ENCODE measurements at places on chromosomes 11 and 22.

DNA sequence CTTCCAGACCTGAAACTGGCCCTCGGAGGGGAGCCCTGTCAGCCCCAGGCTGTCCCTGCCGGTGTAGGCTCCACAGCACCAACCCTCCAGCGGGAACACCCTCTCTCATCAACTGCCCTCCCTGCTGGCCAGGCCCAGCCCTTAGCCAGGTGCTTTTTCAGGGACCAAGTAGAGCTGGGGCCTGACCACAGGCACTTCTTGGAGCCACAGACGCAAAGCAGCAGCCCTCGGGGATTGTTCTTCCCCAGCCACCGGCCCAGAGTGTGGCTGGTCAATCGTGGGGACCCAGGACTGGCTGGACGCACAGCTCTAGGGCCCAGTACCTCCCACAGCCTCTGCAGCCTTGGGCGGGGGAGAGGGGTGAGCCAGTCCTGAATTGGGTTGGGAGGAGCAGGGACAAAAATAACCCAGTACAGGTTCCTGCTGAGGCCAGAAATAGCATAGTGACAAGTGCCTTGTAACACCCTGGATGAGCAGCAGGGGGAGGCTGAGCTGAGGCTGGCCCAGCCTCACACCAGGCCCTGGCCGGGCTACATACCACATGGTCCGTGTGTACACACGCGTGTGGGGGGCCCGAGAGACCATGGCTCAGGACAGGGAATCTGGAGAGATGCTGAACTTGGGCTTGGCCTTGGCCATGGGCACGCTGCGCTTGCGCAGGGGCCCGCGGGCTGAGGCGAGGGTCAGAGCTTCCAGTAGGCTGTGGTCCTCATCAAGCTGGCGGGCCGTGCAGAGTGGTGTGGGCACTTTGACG, 2.0 kb downstream of the KCNJ11 start:
- DNase-seq, result peak; percentile 43

GRCh38 chr22:49487950-49488349, 339.7 kb downstream of the BRD1 start:
- no peak for DNase-seq

GRCh38 chr11:33259869-33260268, 2.7 kb downstream of the HIPK3 start:
- no peak for DNase-seq

- no peak for DNase-seq
Measured at GRCh38 chr22:36197514-36198146, 4.0 kb downstream of the APOL4 start.

DNA sequence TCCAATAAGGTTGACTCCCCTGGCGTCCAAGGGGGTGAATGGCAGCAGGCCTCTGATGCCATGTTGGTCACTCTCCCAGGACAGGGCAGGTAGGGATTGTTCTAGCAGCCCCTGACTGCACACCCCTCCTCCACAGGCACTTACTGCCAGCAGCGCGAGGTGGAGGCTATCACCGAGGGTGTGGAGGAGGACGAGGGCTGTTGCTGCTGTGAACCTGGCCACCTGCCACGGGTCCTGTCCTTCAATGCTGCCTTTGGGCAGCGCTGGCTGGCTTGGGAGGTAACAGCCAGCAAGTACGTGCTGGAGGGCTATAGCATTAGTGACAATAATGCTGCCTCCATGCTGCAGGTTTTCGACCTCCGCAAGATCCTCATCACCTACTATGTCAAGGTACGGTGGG, 7.7 kb upstream of the SIPA1 start:
- DNase-seq, result no peak

GRCh38 chr22:30305906-30306626, 16.8 kb upstream of the CASTOR1 start:
- DNase-seq, result no peak

- DNase-seq, result no peak
Measured at GRCh38 chr22:17988800-17989513, 35.4 kb downstream of the MICAL3 start.

GRCh38 chr11:827146-827896, 398 bp upstream of the CRACR2B start:
- no peak for DNase-seq

GRCh38 chr11:111977146-111978027, 40.2 kb downstream of the DIXDC1 start:
- peak; percentile 13 for DNase-seq

DNA sequence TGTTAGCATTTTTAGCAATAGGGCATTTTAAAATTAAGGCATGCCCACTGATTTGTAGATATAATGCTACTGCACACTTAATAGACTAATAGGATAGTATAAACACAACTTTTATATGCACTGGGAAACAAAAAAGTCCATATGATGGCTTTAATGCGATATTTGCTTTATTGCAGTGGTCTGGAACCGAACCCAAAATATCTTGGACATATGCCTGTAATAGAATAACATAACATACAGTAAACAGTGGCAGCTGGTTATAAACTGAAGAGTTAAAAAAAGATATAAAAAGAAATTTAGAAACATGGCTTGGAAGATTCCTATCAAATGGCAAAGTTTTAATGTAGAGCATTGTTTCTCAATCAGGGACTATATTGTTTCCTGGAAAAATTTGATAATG, 111.9 kb downstream of the KIF18A start:
- DNase-seq, result no peak

- no peak for DNase-seq
Measured at GRCh38 chr11:47352556-47352955, at the start of gene MYBPC3. MYBPC3 (minus strand) TSS chr11:47352702; CDS start chr11:47352647, 55 bp downstream.

- DNase-seq, result no peak
Measured at GRCh38 chr11:94838027-94838731, 70.0 kb downstream of the AMOTL1 start.

Data from stimulated activated CD4-positive, alpha-beta T cell treated with anti-CD3 and anti-CD28 coated beads, Interleukin-2, amount 100 ng/mL, for 48 hours (primary cell).